Heart right ventricle (tissue), 16 donors: ENCODE measurements at places on chromosomes 11 and 22.

DNA sequence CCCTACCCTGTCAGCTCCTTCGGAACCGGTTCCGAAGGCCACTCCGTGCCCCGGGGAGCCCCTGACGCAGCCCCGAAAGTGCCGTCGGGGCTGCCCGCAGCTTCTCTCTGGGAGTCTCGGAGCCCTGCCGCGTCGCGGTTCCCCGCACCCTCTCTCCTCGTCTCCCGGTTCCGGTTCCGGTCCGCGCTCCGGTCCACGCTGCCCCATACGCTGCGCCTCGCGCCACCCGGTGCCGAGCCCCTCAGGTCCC, 618 bp downstream of the MTA2 start:
- DNase-seq: peak; percentile 69
- peaks cover 57% of the 10 kb centered on the region for H3K36me3 ChIP-seq
- H3K27me3 ChIP-seq: no peaks in the 10 kb centered on the region
- H3K4me1 ChIP-seq: peaks cover 37% of the 10 kb centered on the region
- peak overlapping the region; percentile 96 for H3K27ac ChIP-seq

DNA sequence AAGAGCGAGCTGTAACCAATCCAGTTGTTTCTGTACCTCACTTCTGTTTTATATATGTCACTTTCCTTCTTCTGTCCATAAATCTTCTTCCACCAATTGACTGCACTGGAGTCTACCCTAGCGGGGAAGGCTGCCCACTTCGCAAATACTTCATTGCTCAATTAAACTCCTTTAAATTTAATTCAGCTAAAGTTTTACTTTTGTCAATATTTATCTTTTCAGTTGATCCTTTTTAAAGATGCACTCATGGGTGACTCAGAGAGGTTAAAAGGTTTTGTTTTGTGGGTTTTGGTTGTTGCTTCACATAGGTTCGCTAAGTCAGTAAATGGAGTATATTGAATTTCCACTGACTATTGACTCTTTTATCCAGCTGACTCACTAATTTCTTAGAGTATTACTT, 597.2 kb downstream of the DLG2 start:
- H3K27ac ChIP-seq: no peak overlapping the region
- no peaks in the 10 kb centered on the region for H3K27me3 ChIP-seq
- no peaks in the 10 kb centered on the region for H3K4me1 ChIP-seq
- H3K4me3 ChIP-seq: no peak overlapping the region
- no peak for DNase-seq

GRCh38 chr11:133078012-133078411, 454.3 kb downstream of the OPCML start:
- peaks cover 21% of the 10 kb centered on the region for H3K27me3 ChIP-seq
- H3K27ac ChIP-seq: no peak overlapping the region
- no peak overlapping the region for H3K4me3 ChIP-seq
- DNase-seq: no peak

GRCh38 chr11:84036664-84037194, 750.6 kb upstream of the CCDC90B start:
- no peak for DNase-seq
- H3K36me3 ChIP-seq: no peaks in the 10 kb centered on the region
- H3K4me1 ChIP-seq: no peaks in the 10 kb centered on the region
- H3K4me3 ChIP-seq: no peak overlapping the region

- no peak overlapping the region for H3K4me3 ChIP-seq
- no peaks in the 10 kb centered on the region for H3K27me3 ChIP-seq
- DNase-seq: no peak
- peaks cover 10% of the 10 kb centered on the region for H3K4me1 ChIP-seq
- H3K36me3 ChIP-seq: no peaks in the 10 kb centered on the region
Observed at GRCh38 chr11:130388607-130389205, 39.7 kb downstream of the ADAMTS8 start.

GRCh38 chr11:64131683-64132190, 34.2 kb downstream of the MACROD1 start:
- H3K27me3 ChIP-seq: no peaks in the 10 kb centered on the region
- no peak overlapping the region for H3K4me3 ChIP-seq
- peaks cover 17% of the 10 kb centered on the region for H3K4me1 ChIP-seq
- DNase-seq: no peak

GRCh38 chr11:107041088-107041444, 22.8 kb upstream of the GUCY1A2 start:
- no peaks in the 10 kb centered on the region for H3K4me1 ChIP-seq
- H3K27ac ChIP-seq: no peak overlapping the region
- no peaks in the 10 kb centered on the region for H3K36me3 ChIP-seq
- no peak for DNase-seq
- H3K27me3 ChIP-seq: no peaks in the 10 kb centered on the region

GRCh38 chr11:126189109-126189929, 22.1 kb downstream of the RPUSD4 start:
- H3K27ac ChIP-seq: no peak overlapping the region
- H3K4me3 ChIP-seq: no peak overlapping the region
- peaks cover 4% of the 10 kb centered on the region for H3K4me1 ChIP-seq
- no peaks in the 10 kb centered on the region for H3K27me3 ChIP-seq

GRCh38 chr11:78030429-78031325, 7.6 kb upstream of the KCTD14 start:
- no peaks in the 10 kb centered on the region for H3K36me3 ChIP-seq
- no peak overlapping the region for H3K4me3 ChIP-seq
- no peak overlapping the region for H3K27ac ChIP-seq
- H3K4me1 ChIP-seq: peaks cover 9% of the 10 kb centered on the region

DNA sequence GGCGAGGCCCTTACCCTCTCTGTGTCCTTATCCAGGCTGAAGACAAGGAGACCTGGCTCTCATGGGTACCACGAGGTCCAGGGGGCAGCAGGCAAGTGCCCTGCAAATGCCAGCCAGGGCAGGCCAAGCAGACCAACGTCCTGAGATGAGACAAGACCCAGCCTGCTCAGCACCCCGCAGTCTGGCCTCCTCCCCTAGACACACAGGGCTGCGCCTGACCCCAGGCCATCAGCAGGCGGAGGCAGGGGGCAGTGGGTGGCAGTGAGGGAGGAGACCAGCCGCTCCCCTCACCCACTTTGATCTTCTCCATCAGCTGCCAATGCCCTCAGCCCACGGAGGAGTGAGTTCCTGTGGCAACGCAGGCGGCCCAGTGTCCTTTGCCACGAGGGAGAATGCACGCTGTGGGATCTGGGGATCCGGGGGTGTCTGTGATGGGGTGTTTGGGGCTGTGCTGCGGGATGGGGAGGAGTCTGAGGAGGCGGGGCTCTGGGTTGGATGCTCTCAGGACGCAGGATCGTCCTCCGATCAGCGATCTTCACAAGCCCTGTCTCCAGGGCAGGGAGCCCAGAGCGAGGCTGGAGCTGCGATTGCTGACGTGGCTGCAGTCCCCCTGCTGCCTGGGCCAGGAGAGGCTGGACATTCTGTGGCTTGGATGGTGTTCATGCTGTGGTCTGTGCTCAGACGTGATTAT, 30.5 kb upstream of the PPARA start:
- no peaks in the 10 kb centered on the region for H3K36me3 ChIP-seq
- peak overlapping the region; percentile 34 for H3K27ac ChIP-seq
- no peak for DNase-seq
- no peaks in the 10 kb centered on the region for H3K27me3 ChIP-seq

- H3K4me1 ChIP-seq: no peaks in the 10 kb centered on the region
- no peak overlapping the region for H3K4me3 ChIP-seq
- no peaks in the 10 kb centered on the region for H3K27me3 ChIP-seq
- no peak overlapping the region for H3K27ac ChIP-seq
Observed at GRCh38 chr11:86415026-86415425, 40.3 kb downstream of the CCDC81 start.

GRCh38 chr11:69524291-69524882, 42.9 kb downstream of the LINC01488 start:
- DNase-seq: no peak
- no peaks in the 10 kb centered on the region for H3K27me3 ChIP-seq
- H3K4me3 ChIP-seq: no peak overlapping the region
- no peaks in the 10 kb centered on the region for H3K36me3 ChIP-seq
- no peak overlapping the region for H3K27ac ChIP-seq
- H3K4me1 ChIP-seq: no peaks in the 10 kb centered on the region

DNA sequence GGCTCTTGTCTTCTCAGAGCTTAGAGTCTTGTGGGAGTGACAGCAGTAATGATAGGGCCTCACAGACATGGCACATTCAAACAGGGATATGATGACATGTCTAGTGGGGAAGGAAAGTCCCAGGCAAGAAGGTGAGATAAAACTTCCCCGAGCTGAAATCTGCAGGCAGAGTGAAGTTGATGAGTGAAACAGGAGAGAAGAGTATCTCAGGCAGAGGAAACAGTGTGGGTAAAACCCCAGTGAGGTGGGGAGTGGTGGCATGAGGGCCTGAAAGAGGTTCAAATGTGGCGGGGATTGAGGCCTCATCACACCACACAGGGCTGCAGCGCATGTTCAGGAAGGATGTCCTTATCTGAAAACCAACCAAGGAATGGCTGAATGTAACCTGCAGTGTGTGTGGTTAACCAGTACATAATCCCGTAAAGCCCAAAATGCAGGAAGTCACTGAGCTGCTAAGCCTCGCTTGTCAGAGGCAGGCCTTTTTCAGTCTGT, 153.8 kb upstream of the E2F8 start:
- H3K27ac ChIP-seq: no peak overlapping the region
- H3K4me3 ChIP-seq: no peak overlapping the region
- no peaks in the 10 kb centered on the region for H3K36me3 ChIP-seq
- no peaks in the 10 kb centered on the region for H3K27me3 ChIP-seq

DNA sequence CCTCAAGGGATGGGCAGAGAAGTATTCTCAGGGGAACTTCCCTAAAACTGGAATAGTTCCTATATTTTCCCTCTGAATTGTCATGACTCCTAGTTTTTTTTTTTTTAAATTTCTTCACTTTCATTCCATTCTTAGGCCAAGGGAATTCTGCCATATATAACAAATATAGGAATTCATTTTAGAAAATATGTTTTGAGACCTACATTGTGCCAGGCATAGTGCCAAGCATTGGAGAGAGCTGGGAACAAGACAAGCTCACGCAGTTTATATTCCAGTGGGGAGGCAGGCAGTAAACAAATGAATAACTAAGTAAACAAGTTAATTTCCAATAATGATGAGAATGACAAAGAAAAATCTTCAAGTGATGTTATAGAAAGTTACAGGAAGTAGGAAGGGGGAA, 2.6 kb upstream of the NPTXR start:
- no peak for DNase-seq
- no peak overlapping the region for H3K27ac ChIP-seq
- peaks cover 14% of the 10 kb centered on the region for H3K27me3 ChIP-seq
- no peak overlapping the region for H3K4me3 ChIP-seq

DNA sequence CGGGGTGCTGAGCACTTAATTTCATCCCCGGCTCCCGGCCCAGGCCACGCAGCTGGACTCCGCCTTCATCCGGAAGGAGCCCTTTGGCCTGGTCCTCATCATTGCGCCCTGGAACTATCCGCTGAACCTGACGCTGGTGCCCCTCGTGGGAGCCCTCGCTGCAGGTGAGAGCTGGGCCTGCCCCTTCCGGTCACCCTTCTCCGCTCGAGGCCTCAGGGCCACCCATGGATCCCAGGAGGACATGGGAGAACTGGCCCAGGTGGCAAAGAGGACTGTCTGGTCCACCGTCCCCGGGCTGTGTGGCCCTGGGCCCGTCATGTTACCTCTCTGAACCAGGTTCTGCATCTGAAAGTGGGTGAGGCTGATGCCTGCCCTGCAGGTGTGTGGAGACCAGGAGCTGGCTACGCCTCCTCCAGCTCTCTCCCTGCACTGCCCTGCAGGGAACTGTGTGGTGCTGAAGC, 8.6 kb downstream of the ALDH3B1 start:
- H3K4me1 ChIP-seq: peaks cover 9% of the 10 kb centered on the region
- no peak for DNase-seq

DNA sequence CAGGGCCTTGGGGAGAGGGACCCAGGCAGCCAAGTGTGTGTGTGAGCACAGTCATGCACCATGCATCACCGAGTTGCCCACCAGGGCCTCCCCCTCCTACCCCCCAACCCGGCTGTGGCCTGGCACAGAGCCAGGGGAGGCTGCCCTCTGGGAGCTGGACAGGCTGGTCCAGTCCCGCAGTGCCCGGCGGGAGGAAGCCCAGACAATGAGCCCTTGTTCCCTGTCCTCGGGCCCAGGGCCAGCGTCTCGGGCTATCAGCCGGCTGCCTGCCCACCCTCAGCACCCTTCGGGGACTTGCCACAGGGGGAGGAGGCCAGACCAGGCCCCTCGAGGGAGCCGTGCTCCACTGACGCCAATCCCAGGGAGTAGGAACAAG, 4.5 kb downstream of the LRRC75B start:
- no peak overlapping the region for H3K4me3 ChIP-seq
- no peaks in the 10 kb centered on the region for H3K27me3 ChIP-seq
- no peak overlapping the region for H3K27ac ChIP-seq
- DNase-seq: peak; percentile 34
- H3K36me3 ChIP-seq: peaks cover 21% of the 10 kb centered on the region

DNA sequence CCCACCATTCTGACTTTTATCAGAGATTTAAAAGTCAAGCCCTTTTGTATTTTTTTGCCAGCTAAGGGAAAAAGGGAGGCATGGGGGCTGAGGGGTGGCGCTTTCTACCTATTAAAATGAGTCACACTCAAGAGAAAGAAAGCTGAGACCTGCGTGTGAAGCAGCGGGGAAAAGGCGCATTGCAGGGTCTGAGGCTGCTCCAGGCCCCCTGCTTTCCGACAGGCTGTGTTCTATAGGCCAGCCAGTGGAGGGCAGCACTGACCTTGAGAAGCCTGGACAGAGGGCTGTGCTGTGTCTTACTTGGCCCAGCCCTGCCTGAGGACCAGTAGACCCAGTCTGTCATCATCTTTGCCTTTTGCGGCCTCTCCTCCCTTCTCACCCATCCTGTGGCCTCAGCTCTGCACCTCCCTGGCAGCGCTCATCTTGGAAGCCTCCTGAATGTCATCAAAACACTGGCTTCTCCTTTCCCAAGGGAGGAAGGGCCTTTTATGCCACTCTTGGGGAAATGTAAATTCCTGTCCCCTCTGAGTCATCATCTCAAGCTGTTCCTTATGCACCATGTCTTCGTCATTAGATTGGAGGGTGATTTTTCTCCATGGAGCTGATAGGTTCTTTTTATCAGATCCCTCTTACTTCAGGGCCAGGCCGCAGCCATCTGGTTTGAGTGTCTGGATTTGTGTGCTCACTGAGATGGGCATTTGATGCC, 12.6 kb upstream of the MAPK8IP1 start:
- H3K27me3 ChIP-seq: no peaks in the 10 kb centered on the region
- no peak overlapping the region for H3K4me3 ChIP-seq
- peaks cover 42% of the 10 kb centered on the region for H3K36me3 ChIP-seq
- peaks cover 7% of the 10 kb centered on the region for H3K4me1 ChIP-seq
- H3K27ac ChIP-seq: no peak overlapping the region
- DNase-seq: no peak
